Stimulated activated CD4-positive, alpha-beta T cell treated with anti-CD3 and anti-CD28 coated beads, Interleukin-2, amount 100 ng/mL, for 4 hours (primary cell): ENCODE measurements at places on chromosomes 11 and 22.

DNA sequence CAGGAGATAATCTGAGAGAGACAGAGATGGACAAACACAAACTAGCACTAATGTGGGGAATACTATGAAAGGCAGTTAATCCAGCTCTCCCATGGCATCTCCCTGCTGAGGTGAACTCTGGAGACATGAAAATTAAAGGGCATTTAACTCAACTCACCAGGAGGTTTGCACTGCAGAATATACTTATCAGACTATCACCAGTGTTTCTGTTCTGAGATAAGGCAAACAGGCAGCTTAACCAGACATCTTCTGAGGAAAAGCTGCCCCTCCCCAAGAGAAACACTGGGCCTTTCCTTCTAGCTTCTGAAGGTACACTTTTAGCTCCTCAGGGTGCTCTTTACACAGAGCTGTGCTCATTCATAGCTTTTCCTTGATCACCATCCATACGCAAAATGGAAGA is 85.5 kb downstream of the AMBRA1 start:
- DNase-seq: no peak

GRCh38 chr22:27407369-27407985 is 394.1 kb downstream of the MN1 start:
- DNase-seq: no peak

DNA sequence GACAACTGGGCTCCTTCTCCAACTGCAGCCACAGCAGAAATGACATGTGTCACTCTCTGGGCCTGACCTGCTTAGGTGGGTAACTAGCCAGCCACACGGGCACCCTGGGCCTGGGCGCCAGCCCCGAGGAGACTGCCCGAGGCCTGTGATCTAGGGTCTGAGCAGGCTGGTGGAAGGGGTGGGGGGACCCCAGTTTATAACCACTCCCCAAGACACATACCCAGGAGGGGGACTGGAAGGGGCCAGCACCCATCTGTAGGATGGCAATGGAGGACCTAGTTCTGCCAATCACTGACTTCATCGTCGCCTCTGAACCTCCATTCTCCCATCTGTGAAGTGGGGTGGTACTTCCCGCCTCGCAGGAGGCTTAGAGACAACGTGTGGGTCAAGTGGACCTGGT is 16.1 kb downstream of the CD5 start:
- DNase-seq: no peak

DNA sequence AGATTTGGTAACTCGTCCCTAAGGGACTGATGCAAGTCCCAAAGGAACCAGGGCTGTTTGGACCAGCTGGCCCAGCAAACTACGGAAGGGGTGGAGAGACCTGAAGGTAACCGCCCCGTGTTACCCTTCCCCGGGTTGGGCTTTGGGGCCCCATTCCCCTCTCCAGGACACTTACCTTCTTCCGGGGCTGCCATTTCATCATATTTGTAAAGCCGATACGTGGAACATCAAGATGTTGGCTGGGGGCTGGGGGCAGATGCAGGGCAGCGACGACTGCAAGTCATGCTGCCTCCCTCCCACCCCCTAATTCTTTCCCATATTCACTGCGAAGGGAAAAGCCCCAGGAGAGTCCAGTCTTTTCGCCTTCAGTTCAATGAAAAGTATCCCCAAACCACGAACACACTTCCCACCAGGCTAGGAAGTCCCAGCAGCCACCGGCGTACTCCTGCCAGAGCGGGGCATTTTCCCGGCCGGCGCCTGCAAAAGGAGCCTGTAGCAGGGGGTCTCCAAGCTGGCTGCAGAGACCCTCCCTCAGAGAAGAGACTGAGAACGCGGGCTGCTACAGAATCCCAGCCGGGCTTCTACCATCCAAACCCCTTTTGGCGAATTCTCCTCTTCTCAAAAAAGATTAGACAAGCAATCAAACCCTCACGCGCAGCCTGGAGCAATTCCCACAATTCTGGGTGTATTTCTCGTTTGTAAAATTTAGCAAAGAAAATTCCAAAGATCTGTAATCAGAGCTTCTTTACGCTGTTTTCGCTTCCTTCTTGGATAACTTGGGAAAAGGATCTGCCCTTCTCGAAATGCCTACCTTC is 236.7 kb downstream of the TTC28 start:
- no peak for DNase-seq

- DNase-seq: peak; percentile 23
These were observed 624 bp downstream of the CBL start for GRCh38 chr11:119206511-119207414.

GRCh38 chr11:122173074-122173450 is 57.0 kb upstream of the BLID start:
- DNase-seq: no peak

- no peak for DNase-seq
These were observed at the start of gene PRRG4 for GRCh38 chr11:32829680-32830412. PRRG4 (plus strand) TSS chr11:32829927; CDS start chr11:32830530, 603 bp downstream.

GRCh38 chr11:113896156-113896879 is 8.3 kb upstream of the HTR3B start:
- no peak for DNase-seq
